ENCODE measurements at places on chromosomes 3 and 15.

DNA sequence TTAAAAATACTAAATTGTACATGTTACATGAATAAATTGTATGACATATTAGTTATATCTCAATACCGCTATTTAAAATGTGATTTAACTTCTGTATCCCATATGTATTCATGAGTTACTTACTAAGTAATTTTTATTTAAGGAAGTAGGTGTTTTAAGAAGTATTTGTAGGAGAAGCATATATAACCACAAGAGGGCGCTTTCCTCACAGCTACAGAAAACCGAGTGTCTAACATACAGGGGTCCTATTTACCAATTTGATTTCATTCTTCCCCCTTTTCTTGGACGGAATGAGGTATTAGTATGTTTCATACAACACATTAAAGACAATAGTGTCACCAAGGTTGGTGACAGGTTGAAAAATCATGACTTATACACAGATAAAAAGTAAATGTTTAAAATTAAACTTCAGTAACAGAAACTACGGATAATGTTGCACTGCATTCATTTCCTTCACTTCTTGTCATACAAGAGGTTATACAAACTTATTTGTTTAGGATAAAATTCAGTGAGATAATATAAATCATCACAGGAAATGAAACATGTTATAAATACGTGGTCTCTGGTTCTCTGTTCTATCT lies 253.6 kb downstream of the MAGI1 start:
- DNase-seq = no peak

DNA sequence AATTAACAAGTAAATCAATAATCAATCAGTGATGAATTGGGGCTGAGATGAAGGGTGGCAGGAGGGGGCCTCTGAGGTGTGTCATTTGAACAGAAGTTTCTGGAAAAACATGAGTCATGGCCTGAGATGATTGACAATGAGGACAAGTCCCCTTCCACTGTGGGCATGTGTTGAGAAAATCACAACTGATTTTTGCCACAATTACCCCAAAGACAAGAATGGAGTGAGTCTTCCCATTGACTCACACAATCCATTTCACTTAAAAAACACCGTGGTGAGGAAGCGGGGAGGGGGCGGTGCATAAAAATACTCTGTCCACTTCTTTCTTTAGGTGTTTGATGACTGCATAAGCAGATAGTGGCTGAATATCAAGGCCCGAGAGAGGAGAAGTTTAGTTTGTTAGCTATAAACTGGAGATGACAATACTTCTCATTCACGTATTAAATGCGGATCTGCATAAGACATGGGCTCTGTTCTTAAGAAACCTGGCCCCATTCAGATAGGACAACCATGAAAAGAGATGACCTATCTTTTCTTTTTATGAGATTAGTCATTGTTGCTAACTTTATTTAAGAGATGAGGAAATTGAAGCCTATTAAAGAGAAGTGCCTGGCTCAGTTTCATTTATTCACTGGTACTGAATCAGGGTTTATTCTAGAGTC lies 34.7 kb downstream of the SHC4 start:
- no peak for DNase-seq

DNA sequence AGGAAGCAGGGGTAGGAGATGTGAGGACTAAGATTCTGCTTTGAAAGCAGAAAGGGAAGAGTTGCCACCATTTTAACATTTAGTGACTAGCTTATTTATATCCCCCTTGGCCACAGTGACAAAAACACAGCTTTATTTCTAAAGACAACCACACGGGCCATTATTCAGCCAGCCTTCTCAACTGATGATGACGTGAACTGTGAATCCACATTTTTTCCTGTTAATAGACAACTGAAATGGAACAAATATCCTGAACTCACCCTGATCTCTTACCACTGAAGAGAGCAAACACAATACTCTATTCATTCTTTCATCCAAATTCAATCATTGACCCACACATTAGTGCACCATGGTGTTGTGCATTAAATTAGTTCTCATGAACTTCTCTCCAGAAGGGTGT lies 145.1 kb downstream of the TNIK start:
- no peak for DNase-seq

- DNase-seq = peak; percentile 18
These were observed 116.3 kb downstream of the CLSTN2 start for GRCh38 chr3:140051019-140051957.

GRCh38 chr15:80599359-80599758 lies 95.8 kb upstream of the ABHD17C start:
- DNase-seq = no peak

DNA sequence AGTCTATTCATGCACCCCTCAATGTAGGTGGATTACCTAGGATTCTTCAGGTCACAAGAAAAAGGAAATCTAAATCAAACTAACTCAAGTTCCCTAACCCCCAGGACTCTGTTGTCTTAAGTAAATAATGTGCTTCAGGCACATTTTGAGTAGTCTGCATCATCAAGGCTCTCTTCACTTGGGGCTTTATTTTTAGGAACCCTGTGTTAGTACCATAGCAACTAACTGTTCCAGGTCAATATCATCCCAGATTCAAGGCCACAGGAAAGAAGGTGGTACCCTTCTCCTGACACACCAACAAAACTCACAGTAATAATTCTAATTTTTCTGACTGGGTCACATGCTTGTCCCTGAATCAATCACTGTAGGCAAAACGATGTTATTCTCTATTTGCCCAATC lies 218.1 kb downstream of the MAGI1 start:
- DNase-seq = no peak

DNA sequence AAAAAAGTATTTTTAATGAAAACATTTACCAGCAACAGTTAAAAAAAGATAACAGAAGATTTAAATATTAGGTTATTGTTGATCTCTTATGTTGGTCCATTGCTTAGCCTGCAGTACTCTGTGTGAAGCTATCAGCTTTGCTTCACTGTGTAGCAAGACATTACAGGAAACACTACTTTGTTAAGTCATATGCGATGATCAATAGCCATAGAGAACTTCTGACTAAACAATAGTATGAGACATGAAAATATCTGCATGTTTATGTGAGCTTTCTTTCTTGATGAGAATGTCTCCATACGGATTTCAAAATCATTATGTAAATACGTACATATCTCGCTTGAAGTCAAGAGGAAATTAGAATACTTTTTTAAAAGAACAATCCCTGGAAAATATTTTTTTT lies 27.0 kb upstream of the CAPN3 start:
- DNase-seq = no peak
